Liver (tissue), 10 donors: ENCODE measurements at places on chromosomes 2 and 18. TPM values are rescaled to one million over a fixed set of nuclear protein-coding genes. Genes with fewer than 3 reads are reported as not detected.

- H3K27me3 ChIP-seq = no peaks in the 10 kb centered on the region
- no peak overlapping the region for H3K27ac ChIP-seq
- no peak overlapping the region for H3K4me3 ChIP-seq
- DNase-seq = no peak
- no peaks in the 10 kb centered on the region for H3K36me3 ChIP-seq
Observed at GRCh38 chr18:54616220-54616848, 25.3 kb downstream of the DYNAP start.

- H3K27ac ChIP-seq = no peak overlapping the region
- H3K36me3 ChIP-seq = no peaks in the 10 kb centered on the region
- H3K27me3 ChIP-seq = no peaks in the 10 kb centered on the region
- no peak overlapping the region for H3K4me3 ChIP-seq
Observed at GRCh38 chr2:55949211-55949610, 25.6 kb upstream of the EFEMP1 start.

The AQP12B gene
- not detected for total RNA-seq

The RAB6D gene
- not detected for total RNA-seq

GRCh38 chr18:44624052-44624451, 56.6 kb upstream of the SETBP1 start:
- H3K4me3 ChIP-seq = no peak overlapping the region
- no peak overlapping the region for H3K27ac ChIP-seq
- H3K4me1 ChIP-seq = no peaks in the 10 kb centered on the region
- H3K27me3 ChIP-seq = no peaks in the 10 kb centered on the region
- H3K36me3 ChIP-seq = no peaks in the 10 kb centered on the region

DNA sequence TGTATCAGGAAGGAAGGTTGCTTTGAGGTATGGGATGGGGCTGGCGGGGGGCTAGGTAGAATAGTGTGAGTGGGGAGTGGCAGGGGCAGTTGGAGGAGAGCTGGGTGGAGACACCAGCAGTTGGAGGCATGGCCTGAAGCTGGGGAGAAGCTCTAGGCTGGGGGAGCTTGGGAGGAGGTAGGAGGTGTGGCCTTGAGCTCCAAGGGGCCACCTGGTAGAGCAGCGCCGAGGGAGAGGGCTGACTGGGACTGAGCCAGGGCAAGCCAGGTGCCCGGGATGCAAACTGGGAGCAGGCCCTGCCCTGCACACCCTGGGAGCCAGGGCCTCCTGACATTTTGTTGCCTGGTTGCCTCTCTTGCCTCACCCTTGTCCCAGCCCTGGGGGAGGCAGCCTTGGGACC, 33.1 kb upstream of the PDIA6 start:
- H3K27ac ChIP-seq = no peak overlapping the region
- no peaks in the 10 kb centered on the region for H3K36me3 ChIP-seq
- H3K27me3 ChIP-seq = no peaks in the 10 kb centered on the region
- no peak for DNase-seq

The VWC2L gene
- total RNA-seq = not detected

- no peak overlapping the region for H3K27ac ChIP-seq
- H3K4me3 ChIP-seq = no peak overlapping the region
- peaks cover 2% of the 10 kb centered on the region for H3K27me3 ChIP-seq
- no peak for DNase-seq
- no peaks in the 10 kb centered on the region for H3K4me1 ChIP-seq
- no peaks in the 10 kb centered on the region for H3K36me3 ChIP-seq
Observed at GRCh38 chr2:66334237-66335029, 100.5 kb upstream of the MEIS1 start.

DNA sequence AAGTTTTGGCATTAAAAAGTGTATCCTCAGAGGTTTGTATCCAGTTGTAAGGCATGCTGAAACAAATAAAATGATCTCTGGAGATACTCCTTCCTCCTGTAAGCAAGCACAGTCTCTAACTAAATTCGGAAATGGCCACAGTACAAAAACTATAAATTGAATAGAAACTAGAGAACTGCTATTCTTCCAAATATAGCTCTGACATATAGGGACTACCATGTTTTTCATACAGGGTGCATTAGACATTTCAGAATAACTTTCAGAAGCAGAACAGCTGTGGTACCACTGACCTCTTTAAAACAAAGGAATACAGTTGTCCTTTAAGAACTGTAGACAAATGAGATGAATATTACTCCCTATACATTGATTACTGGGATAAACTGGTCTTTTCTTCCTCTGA, 568.5 kb downstream of the ARHGAP15 start:
- DNase-seq = no peak
- no peak overlapping the region for H3K4me3 ChIP-seq

GRCh38 chr2:232809349-232810124, 33.2 kb upstream of the KCNJ13 start:
- DNase-seq = no peak
- H3K36me3 ChIP-seq = peaks cover 52% of the 10 kb centered on the region
- no peaks in the 10 kb centered on the region for H3K4me1 ChIP-seq
- H3K27me3 ChIP-seq = no peaks in the 10 kb centered on the region
- H3K4me3 ChIP-seq = no peak overlapping the region
- no peak overlapping the region for H3K27ac ChIP-seq

GRCh38 chr2:242058116-242058680, 188.7 kb downstream of the RTP5 start:
- DNase-seq = no peak
- no peak overlapping the region for H3K27ac ChIP-seq
- H3K4me1 ChIP-seq = no peaks in the 10 kb centered on the region
- H3K36me3 ChIP-seq = no peaks in the 10 kb centered on the region
- H3K27me3 ChIP-seq = no peaks in the 10 kb centered on the region
- H3K4me3 ChIP-seq = no peak overlapping the region

- DNase-seq = no peak
- peaks cover 11% of the 10 kb centered on the region for H3K4me1 ChIP-seq
- no peak overlapping the region for H3K4me3 ChIP-seq
- H3K36me3 ChIP-seq = no peaks in the 10 kb centered on the region
Observed at GRCh38 chr18:44943311-44943881, 262.7 kb downstream of the SETBP1 start.

GRCh38 chr2:172299741-172300140, 127.6 kb upstream of the ITGA6 start:
- no peak for DNase-seq
- H3K27ac ChIP-seq = no peak overlapping the region
- peaks cover 2% of the 10 kb centered on the region for H3K27me3 ChIP-seq
- no peaks in the 10 kb centered on the region for H3K4me1 ChIP-seq
- H3K36me3 ChIP-seq = no peaks in the 10 kb centered on the region
- no peak overlapping the region for H3K4me3 ChIP-seq

GRCh38 chr2:5482929-5483331, 209.3 kb upstream of the SOX11 start:
- DNase-seq = no peak
- H3K4me3 ChIP-seq = no peak overlapping the region
- H3K27me3 ChIP-seq = no peaks in the 10 kb centered on the region
- H3K27ac ChIP-seq = no peak overlapping the region
- H3K36me3 ChIP-seq = no peaks in the 10 kb centered on the region

DNA sequence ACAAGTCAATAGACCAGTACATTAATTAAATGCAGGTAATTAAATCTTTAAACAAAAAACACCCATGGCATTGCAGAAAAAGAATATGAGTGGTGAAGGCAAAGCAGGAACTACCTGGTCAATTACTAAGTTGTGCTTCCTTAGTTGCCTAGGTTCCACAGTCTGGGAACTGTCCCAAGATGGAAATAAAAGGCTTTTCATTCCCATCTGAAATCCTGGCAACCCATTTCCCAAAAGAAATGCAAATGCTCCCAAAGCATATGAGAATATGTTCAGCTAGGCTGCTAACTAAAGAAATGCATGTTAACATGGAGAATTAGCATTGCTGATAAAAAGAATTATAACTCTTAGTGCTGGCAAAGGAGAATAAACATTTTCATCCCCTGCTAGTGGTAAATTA, 177.8 kb downstream of the TMEM163 start:
- no peak overlapping the region for H3K4me3 ChIP-seq
- H3K27ac ChIP-seq = no peak overlapping the region
- H3K36me3 ChIP-seq = no peaks in the 10 kb centered on the region
- no peaks in the 10 kb centered on the region for H3K4me1 ChIP-seq
- H3K27me3 ChIP-seq = no peaks in the 10 kb centered on the region
- no peak for DNase-seq

DNA sequence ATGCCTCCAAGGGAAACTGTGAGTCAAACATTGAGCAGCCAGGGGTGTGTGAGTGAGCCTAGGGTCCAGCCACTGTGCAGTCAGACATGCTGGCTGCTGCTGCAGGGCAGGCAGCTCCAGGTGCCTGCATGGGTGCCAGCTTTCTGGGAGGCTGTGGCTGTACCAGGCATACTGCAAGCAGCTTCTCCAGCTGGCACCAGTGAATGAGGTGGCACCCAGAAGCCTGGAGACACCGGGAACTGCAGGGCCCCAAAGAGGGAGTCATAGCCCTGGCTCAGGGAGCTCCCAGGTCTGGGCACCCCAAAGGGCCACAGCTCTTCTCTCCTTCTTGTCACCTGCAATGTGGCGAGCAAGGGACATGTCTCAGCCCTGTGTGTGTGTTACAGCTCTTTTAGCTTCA, 283.2 kb downstream of the RPRM start:
- no peaks in the 10 kb centered on the region for H3K36me3 ChIP-seq
- no peak overlapping the region for H3K27ac ChIP-seq
- no peaks in the 10 kb centered on the region for H3K4me1 ChIP-seq
- no peak for DNase-seq

- H3K4me1 ChIP-seq = no peaks in the 10 kb centered on the region
- no peak overlapping the region for H3K4me3 ChIP-seq
- DNase-seq = no peak
- no peaks in the 10 kb centered on the region for H3K27me3 ChIP-seq
- H3K27ac ChIP-seq = no peak overlapping the region
Observed at GRCh38 chr2:27241761-27242613, 20.9 kb downstream of the SLC30A3 start.
